SK-N-MC (cell line): ENCODE measurements at places on chromosomes 13 and 19.

DNA sequence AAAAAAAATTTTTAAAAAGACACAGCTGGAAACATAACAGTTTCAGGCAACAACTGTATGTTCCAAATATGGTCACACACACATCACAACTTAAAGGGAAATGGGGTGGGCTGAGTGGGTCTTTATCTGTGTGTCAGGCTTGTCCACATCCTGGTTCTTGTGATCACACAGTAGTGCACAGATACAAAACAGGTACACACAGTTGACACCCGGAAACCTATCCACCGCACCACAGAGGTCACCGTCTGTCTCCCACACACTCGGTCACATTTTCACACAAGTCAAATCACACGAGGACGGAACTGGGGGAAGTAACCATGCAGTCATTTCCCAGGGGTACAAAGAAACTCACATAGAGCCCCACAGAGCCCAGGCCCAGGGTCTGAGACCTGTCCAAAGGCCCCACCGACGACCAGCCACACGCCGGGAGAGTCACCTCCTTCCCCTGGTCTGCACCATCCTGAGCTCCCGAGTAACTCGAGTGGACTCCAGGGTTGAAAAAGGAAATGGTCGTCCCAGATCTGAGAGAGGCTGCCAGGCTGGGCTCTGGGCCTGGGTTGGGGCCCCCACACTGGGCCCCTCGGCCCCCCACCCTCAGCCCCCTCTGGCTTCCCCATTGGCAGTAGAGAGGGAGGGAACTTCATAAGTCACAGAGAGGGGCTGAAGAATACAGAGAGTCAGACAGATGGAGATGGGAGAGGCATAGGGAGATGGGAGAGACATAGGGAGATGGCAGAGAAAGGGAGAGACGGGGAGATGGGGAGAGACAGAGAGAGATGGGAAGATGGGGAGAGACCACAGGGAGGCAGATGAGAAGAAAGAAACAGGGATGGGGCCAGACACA, 1.3 kb upstream of the PPAN start:
- DNase-seq: no peak

DNA sequence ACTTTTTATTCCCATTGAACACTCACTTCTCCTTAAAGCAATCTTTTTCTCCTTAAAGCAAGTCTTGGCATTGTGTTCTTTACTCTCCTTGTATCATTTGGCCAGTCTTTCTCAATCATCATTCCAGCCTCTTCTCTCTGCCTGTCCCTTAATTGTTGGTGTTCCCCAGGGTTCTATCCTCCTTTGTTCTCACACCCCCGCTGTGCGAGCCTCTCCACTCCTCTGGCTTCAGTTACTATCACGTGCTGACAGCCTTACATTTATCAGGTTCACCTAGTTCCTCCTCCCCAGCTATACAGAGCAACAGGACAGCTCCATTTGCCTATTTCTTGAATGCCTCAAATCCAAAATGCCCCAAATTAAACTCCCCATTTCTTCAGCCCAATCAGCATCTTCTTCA, 24.6 kb downstream of the CYSLTR2 start:
- no peak for DNase-seq

GRCh38 chr19:3632739-3633558, 6.4 kb upstream of the CACTIN start:
- DNase-seq: no peak

DNA sequence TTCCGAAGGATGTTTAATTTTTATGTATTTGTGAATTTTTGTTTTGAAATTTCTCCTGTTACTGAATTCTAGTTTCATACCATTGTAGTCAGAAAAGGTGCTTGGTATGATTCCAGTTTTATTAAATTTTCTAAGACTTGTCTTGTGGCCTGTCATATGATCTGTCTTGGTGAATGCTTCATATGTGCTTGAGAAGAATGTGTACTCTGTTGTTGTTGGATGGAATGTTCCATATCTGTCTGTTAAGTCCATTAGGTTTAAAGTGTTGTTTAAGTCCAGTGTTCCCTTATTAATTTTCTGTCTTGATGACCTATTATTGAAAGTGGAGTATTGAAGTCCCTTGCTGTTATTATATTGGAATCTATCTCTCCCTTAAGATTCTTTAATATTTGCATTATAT, 273.9 kb downstream of the ATP8A2 start:
- no peak for DNase-seq

DNA sequence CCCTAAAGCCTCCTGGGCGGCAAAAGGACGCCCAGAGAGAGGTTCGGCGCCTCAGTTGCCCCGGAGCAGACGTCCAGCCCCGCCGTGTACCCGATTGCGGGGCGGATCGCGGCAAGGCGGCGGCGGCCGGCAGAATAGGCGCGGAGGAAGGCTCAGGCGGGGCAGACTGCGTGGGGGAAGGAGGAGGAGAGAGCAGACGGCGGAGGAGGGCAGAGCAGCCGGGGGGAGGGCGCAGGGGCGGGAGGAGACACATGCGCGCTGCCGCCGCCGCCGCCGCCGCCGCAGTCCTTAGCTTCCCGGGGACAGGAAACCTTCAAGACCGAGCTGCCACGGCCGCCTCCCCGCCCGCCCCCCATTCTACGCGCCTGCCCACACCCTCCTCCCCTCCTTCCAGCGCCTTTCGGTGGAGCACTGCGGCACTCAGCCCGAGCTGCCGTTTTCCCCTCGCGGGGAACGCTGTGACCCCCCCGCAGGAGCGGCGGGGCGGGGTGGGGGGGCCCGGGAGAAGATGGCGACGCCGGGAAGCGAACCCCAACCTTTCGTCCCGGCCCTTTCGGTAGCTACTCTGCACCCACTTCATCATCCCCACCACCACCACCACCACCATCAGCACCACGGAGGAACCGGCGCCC, at the start of gene LRCH1:
Gene LRCH1, plus strand, starts transcription at position 282 of the 632 bp plus-strand sequence. Its CDS starts 227 bp downstream, at position 509.
- DNase-seq: no peak

DNA sequence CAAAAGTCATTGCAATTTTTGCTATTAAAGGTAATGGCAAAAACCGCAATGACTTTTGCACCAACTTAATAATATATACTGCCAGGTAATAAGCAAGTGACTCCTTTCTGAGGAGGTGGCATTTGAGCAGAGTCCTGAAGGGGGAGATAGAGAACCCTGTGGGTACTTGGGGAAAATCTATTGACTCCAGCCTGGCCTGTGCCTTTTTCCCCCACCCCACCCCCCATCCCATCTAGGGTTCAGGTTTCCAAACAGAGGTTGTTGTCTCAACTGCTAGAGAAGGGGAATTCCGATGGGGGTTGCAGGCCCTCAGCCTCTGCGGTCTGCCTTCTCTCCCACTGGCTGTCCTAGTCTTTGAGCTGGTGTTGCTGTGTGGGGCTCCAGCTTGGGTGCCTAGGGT, 11.5 kb downstream of the S1PR2 start:
- no peak for DNase-seq

- no peak for DNase-seq
Measured at GRCh38 chr13:59398127-59398526, 765.6 kb downstream of the DIAPH3 start.

DNA sequence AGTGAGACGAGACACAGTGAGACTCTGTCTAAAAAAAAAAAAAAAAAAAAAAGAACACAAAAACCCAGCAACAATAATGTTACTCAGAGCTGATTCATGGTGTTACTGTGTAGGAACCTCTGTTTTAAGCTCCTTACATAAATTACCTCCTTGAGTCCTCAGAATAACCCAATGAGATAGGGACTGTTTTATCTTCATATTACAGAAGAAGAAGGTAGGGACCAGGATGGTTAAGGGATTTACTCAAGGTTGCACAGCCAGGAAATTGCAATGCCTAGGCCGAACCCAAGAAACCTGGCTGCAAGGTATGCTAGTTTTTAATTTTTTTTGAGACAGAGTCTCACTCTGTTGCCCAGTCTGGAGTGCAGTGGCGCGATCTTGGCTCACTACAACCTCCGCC, 1.5 kb upstream of the DAND5 start:
- no peak for DNase-seq

- no peak for DNase-seq
Measured at GRCh38 chr19:42271861-42272534, 2.9 kb downstream of the CIC start.

GRCh38 chr13:23744315-23744714, 144.9 kb downstream of the MIPEP start:
- no peak for DNase-seq

DNA sequence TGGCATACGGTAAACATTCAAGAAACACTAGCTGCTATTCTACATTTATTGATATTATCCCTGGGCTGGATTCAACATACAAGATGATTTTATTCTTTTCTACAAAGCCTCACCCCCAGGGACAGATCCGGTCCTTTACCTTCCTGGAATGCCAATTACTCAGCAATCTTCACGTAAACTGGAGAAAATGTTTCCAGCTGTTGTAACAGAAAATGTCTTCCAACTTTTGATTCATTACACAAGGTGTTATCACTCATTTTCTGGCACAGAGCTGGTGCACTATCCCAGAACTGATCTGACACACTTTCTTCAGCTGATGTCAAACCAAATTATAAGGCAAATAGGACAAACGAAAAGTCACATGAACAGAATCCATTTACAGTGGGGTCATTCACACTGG, 33.1 kb downstream of the DCLK1 start:
- no peak for DNase-seq

- DNase-seq: no peak
Measured at GRCh38 chr13:56735537-56735942, 405.2 kb upstream of the PRR20A start.

DNA sequence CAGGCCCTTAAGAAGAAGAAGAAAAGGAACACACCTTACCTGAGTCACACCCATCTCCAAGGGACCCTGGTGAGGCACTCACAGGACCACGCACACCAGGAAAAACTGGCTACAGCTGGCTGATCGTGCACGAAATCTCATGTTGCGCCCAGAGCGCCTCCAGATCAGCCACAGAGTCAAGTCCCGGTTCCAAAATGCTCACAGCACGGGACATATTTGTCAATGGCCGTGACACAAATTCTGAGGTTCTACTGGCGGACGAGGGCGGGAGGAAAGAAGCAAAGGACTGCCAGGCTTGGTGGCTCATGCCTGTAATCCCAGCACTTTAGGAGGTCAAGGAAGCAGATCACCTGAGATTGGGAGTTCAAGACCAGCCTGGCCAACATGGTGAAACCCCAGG, 21.5 kb downstream of the SH3GL1 start:
- no peak for DNase-seq

DNA sequence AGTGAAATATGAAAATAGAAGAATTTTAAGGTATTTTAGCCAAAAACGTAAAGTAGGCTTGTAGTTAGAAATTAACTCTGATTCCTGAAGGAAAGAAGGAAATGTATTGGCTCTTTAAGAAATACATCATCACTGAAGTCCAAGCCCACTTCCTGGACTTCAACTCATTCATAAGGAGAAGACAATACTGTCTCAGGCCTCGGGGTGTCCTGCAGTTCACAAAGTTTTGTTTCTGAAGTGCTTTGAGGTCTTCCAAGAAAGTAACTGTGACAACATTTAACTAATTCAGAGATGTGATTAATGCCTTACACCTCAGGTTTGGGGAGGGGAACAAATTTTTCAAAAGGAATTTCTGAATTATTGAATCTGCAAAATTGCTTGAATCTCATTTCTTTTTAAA, 65.8 kb upstream of the STARD13 start:
- DNase-seq: no peak

GRCh38 chr19:54888239-54888638, 14.2 kb downstream of the FCAR start:
- DNase-seq: no peak

DNA sequence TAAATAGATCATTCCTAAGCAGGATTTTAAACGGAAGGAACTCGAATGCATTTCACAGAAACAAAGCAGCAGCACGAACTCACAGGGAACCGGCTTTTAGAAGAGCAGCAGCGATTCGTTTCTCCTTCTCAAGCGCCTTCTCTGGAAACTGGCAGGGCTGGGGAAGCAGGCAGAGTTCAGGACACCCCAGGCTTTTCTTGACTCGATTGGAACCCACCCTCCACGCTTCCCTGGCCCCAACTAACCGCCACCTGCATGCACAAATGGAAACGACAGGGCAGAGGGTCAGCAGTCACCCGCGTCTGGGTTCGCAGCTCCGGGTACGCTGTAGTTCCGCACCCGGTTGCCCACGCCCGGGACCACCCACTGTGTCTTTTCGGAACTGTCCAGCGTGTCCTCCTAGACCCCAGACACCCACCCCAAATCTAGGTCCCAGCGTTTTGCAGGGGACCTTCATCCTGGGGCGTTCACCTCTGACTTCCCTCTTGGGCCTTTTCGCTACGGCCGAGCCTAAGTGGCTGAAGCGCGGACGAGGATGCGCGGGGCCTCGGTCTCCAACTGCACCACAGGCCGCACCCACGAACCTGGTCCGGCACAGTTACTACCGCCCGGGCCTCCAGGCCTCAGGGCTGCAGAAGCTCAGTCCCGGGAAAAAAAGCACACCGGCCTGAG, 500 bp downstream of the ZFP30 start:
- no peak for DNase-seq

DNA sequence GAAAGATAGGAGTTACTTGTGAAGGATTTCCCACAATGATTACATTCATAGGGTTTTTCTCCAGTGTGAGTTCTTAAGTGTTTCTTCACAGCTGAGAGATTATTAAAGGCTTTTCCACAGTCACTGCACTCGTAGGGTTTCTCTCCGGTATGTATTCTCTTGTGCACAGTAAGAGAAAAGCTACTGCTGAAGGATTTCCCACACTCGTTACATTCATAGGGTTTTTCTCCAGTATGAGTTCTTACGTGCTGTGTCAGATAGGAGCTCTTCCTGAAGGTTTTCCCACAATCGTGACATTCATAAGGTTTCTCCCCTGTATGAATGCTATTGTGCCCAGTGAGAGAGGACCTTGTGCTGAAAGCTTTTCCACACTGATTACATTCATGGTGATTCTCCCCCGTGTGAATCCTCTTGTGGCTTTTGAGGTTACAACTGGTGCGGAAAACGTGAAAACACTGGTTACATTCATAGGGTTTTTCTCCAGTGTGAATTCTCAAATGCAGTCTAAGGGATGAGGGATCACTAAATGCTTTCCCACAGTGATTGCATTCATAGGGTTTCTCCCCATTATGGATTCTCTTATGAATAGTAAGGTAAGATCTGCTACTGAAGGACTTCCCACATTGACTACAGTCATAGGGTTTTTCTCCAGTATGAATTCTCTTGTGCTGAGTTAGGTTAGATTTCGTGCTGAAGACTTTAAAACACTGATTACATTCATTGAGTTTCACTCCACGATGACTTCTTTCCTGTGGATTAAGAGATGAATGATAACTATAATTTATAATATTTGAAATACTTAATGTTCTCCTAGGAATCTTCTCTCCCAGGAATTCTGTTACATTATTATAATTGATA, 20.6 kb downstream of the ZNF558 start:
- DNase-seq: no peak
